ENCODE measurements at places on chromosomes 7 and 10.

DNA sequence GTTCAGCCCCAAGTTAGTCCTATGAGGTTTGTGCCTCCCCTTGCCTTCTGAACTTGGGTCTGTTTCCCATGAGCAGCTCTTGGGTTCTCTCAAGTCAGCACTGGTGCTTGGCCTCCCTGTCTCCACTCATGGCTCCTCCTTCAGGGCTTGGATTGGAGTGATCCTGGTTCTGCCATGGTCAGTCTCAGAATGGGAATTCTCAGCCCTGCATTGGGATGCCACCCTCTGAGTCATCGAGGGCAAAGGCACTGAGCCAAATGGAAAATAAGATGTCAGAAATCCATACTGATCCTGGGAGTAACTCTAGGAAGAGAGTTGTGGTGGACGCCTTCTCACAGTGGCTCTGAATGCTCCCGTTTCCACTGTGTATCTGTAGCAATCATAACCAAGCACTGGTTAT, 233.4 kb upstream of the HABP2 start:
- no peak for DNase-seq

DNA sequence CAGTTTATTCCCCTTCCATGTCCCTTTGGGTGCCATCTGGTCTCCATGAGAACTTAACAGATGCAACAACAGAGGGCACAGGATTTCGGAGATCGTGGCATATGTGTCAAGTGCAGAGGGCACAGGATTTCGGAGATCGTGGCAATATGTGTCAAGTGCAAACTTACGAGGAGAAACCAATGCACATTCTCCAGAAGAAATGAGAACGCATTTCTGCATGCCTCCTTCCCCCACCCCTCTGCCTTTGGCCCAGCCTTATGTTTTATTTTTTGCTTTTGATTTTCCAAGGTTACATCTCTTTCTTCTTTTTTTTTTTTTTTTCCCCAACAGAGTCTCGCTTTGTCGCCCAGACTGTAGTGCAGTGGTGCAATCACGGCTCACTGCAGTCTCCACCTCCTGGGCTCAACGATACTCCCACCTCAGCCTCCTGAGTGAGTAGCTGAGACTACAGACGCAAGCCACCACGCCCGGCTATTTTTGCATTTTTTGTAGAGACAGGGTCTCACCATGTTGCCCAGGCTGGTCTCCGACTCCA, 586 bp upstream of the ANKRD26 start:
- DNase-seq = peak; percentile 4

GRCh38 chr7:40211276-40212003, 76.6 kb downstream of the SUGCT start:
- peak; percentile 71 for DNase-seq

- DNase-seq = no peak
Measured at GRCh38 chr10:127210936-127211466, 14.6 kb upstream of the INSYN2A start.

DNA sequence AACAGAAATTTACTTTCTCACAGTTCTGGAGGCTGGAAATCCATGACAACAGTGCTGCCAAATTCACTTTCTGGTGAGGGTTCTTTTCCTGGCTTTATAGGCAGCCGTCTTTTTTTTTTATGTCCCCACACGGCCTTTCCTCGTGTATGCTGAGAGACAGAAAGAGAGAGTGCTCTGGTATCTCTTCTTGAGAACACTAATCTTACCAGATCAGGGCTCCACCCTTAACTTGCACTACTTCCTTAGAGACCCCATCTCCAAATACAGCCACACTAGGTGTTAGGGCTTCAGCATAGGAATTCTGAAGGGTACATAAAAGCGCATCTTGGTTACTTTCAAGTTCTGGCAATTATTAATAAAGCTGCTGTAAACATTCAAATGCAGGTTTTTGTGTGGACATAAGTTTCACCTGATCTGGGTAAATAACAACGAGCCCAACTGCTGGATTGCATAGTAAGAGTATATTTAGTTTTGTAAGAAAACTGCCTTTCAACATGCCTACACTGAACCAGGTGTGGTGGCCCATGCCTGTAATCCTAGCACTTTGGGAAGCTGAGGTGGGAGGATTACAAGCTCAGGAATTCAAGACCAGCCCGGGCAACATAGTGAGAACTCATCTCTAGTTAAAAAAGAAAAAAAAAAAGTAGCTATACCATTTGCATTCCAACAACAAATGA, 8.2 kb upstream of the C1GALT1 start:
- no peak for DNase-seq

- DNase-seq = no peak
Measured at GRCh38 chr7:74483402-74484336, 30.0 kb downstream of the GTF2IRD1 start.

- no peak for DNase-seq
Measured at GRCh38 chr10:65367706-65368105, 1558.1 kb upstream of the LRRTM3 start.

GRCh38 chr7:134710511-134710853, 63.8 kb downstream of the BPGM start:
- no peak for DNase-seq

DNA sequence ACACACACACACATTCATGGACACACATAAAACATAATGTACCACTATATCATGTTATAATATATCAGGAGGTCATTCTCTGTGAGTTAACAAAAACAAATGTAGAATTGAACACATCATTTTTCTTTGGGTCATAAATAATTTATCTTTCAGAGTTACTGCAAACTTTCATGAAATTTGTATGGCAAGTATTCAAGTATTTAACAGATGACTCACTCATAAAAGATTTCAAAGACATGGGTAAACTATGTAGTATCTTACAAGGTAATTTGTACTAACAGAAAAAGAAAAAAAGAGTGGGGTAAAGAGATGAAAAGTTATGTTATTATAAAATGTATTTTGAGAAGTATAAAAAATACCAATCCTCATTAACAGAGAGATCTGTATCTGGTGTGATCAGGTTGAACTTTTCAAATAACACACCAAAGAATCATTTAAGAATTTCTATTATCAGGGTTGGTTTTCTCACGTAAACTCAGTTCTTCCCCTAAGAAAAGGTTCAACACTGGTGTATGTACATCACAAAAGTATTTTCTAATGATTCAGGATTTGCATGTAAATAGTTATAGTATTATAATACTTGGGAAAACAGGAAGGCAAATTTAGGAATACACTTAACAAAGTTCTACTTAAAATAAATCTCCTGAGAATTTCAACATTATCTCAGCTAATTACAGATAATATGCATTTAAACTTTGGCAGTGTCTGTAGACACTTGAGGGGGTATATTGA, 933.1 kb upstream of the LRRN3 start:
- DNase-seq = no peak

GRCh38 chr7:105011831-105012502, 2.0 kb upstream of the KMT2E start:
- DNase-seq = no peak

- no peak for DNase-seq
Measured at GRCh38 chr10:21340331-21340730, 185.2 kb downstream of the SKIDA1 start.

GRCh38 chr7:55441774-55442522, 76.8 kb downstream of the LANCL2 start:
- no peak for DNase-seq

GRCh38 chr10:23171232-23171876, 20.8 kb upstream of the PTF1A start:
- DNase-seq = peak; percentile 65

- DNase-seq = no peak
Measured at GRCh38 chr7:5396542-5396941, 27.1 kb downstream of the TNRC18 start.

- no peak for DNase-seq
Measured at GRCh38 chr10:33335551-33335800, 1.0 kb upstream of the NRP1 start.

GRCh38 chr10:47396311-47396717, 12.2 kb upstream of the ZNF488 start:
- DNase-seq = peak; percentile 72

DNA sequence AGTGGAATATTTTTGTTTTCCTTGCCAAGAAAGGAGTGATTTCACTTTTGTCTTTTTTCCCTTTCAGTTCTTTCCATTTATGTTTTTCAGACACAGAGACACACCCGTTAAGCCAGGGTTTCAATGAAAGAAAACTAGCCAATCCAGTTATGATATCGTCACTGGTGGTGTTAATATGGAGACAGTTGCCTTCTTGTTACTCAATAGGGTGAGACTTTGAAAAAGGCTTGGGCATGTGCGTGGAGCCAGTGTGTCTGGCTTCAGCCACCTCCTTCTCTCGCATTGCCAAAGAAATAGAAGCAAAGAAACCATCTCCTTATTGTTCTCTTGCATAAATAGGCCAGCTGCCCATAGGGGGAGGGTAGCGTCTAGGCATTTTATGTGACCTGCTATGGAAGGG, 84.1 kb upstream of the DLX6 start:
- no peak for DNase-seq

DNA sequence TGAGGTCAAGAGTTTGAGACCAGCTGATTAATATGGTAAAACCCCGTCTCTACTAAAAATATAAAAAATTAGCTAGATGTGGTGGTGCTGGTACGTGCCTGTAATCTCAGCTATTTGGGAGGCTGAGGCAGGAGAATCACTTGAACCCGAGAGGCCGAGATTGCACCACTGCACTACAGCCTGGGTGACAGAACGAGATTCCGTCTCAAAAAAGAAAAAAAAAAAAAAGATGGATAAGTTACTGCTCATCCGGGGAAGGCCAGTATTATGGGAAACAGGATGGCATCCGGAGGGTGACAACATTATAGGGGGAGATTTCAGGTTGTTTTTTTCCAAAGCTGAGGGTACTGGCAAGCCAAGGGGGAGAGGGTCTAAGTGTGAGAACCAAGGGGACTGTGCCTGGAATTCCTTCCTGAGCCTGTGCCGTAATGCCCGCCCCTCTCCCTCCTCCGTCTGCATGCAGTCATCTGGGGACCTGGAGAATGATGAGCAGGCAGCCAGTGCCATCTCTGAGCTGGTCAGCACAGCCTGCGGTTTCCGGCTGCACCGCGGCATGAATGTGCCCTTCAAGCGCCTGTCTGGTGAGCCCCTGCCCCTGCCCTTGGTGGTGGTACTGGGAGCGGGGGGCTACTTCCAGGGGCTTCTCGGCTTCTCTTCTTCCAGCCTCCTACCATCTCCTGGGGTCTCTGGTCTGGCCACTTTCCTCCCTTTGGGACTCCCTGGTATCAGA, 4.4 kb downstream of the LAMTOR4 start:
- DNase-seq = no peak

DNA sequence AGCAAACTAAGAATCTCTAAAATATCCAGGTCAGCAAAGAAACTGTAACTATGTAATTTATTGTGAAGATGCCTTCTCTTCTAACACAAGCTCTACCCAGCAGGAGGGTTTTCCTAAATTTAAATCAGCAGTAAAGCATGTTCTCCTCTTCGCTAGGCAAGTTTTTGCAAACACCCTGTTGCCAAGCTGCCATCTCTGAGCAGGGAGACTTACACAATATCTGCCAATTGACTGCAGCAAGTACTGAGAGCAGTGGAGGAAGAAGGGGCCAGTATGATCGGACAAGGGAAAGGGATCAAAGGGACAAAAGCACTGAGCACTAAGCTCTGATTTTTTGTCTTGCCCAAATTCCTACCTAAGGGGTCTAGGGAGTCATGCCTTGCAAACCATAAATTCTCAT, 16.0 kb upstream of the LANCL2 start:
- DNase-seq = peak; percentile 10

DNA sequence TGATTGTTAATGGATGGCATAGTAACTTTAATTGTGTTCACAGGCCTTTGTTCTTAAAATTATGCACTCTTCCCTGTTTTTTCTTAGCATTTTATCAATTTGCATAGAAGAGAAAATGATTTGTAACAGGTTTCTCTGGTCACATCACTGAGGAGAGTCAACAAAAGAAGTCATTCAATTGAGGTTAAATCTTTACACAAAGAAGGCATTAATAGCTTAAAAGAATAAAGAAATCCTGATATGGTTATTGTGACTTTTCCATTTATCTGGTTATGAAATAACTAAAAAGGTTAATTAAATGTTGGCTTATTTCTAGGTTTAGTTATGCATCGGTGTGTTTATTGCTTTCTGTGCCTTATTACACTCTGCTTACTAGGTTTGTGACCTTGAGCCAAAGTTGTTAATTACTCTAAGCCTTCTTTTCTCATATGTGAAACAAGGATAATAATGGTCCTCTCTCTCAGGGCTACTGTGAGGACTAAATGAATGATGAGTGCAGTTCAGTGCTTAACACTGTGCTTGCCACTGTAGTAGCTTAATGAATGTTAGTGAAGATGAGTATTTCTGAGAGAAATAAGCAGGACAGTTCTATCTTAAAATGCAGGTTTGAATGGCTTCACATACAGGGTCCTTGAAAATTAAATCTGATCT, 12.1 kb downstream of the BMPR1A start:
- DNase-seq = no peak

DNA sequence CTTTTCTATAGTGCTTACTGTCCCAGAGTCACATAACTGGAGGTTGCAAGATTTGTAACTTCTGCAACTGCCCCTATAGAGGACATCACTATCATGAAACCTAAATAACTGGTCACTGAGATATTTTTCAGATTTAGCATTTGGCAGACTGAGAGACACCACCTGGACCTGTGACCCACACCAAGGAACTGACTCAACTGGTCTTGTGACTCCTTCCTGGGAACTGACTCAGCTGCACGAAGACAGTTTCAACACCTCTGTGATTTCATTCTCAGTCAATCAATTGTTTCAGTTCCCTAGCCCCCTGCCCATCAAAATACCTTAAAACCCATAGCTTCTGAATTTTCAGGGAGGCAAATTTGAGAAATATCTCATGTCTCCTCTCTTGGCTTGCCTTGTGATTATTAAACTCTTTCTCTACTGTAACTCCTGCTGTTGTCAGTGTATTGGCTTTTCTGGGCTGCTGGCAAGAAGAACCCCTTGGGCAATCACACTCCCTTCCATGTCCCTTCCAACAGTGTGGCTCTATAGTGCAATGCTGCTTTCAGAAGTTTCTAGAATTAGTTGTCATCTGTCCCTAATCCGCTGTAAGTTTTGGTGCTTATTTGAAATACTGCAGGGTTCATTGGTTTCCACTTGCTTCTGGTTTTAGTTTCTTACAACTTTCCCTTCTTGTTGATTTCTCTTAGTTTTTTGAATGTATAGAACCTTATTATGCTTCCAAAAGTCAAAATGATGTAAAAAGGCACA, 127.8 kb upstream of the ADCY1 start:
- no peak for DNase-seq
